AG20443 (cell line): ENCODE measurements at places on chromosomes 12 and 14.

DNA sequence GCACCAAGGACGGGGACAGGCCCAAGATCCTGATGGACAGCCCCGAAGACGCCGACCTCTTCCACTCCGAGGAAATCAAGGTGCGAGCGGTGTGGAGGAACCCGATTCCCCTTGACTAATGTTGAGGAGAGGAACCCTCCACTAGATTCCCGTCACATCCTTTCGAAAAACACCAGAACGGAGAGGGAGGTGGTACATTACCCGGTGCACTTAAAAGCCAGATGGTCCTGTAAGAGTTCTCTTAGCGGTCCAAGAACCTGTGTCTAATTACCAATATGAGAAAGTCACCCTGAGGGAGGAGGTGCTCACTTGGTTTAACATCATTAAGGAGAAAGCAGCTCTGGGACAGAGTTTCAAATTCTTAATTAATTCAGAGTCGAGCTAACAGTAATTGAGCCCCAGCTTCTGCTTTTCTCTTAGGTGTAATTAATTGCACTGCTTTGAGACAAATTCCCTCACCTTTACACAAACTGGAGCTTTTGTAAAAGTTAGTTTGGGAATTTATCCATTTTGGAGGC is 450 bp downstream of the PRKAB1 start:
- no peak for DNase-seq

- no peak for DNase-seq
These were observed 7.2 kb upstream of the SELPLG start for GRCh38 chr12:108640802-108641445.

DNA sequence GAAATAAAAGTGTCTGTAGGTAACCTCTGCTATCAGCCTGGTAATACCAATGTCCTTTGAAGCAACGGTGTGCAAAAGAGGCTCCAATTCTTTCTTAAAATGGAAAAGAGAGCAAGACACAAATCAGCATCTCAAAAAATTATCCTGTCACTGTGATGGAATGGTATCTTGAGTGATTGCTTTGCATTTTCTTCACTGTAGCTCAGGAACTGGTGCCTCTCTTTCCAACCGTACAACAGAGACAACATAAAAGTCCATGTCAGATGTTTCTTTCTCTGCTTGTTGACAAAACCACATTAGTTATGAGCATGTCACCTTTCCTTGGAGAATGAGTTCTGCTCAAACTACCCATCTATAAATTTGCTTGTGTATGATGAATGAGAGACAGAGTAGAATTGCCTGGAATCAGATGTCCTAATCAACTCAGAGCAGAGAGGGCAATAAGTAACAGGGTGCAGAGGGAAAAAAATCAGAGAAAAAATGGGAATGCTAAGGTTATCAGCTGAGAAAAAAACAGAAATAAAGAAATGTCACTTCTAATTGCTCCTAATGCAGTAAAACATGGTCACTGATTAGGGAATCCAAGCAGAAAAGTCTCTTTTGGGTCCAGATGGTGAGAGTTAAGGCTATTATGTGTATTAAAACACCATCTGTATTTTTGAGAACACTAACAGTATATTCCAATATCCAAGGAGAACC is 465.0 kb upstream of the ATP2B1 start:
- DNase-seq: no peak

DNA sequence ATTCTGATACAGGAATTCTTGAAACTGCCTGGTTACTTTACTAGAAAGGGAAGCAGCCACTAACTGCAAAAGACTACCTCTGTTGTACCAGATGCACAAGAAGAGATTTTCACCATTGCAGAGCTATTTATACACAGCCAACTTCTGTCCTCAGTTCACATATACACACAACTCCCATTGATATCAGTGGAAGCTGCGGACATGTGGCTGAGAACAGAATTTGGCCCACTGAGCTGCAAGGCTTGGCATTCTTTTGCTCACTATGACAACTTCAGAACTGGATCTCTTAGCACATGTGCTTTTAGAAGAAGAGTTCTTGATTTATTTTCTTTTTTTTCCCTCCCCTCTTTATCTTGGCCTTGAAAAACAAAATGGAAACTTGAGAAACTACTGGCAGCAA is 28.3 kb downstream of the PTPRO start:
- no peak for DNase-seq

- no peak for DNase-seq
These were observed 941 bp downstream of the ZDHHC17 start for GRCh38 chr12:76764856-76765255.

DNA sequence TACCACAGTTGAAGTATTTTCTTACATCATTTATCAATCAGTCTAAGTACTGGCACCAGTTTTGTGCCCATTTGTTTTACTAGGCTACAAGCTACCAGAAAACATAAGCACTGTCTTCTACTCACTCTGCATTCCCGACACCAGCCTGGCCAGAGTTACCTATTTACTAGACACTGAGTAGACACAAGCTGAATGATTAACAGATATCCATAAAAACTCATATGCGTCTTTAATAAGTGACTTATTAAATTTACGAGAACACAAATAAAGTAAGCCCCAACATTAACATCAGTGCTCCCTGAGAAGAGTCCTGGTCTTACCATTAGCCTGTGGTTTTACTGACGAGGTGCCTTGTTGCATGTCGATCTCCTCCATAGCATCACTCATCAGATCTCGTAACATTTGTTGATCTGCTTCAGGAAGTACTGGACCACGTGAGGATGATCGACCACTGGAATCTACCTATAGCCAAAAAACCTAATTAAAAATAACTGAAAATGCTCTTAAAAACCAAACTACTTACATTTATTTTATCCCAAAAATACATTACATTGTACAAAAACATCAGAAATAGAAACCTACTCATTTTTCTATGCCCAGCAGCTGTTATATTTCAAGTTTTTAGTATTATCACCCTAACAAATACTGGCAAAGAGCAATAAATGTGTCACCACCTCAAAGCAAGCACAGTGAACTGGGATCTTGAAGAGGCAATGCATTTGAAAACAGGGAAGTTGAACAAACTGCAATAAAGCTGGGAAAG is 53.3 kb downstream of the BDKRB1 start:
- DNase-seq: no peak

DNA sequence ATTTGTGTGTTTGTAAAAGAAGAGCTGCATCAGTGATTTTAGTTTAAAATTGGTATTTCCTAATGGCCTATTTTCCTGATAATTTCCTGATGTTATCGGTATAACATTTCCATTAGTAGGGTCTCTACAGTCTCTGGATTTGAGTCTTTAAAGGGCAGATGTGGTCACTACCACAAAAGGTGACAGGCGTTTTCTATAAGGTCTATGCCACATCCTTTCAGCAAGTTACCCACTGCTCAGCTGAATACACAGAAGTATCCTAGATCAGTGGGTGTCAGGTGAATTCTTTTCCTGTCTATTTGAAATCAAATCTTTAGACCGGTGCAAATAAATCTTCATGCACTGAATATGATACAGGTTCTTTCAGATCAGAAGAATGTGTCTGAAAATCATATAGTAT is 90.2 kb downstream of the LIN7A start:
- no peak for DNase-seq

DNA sequence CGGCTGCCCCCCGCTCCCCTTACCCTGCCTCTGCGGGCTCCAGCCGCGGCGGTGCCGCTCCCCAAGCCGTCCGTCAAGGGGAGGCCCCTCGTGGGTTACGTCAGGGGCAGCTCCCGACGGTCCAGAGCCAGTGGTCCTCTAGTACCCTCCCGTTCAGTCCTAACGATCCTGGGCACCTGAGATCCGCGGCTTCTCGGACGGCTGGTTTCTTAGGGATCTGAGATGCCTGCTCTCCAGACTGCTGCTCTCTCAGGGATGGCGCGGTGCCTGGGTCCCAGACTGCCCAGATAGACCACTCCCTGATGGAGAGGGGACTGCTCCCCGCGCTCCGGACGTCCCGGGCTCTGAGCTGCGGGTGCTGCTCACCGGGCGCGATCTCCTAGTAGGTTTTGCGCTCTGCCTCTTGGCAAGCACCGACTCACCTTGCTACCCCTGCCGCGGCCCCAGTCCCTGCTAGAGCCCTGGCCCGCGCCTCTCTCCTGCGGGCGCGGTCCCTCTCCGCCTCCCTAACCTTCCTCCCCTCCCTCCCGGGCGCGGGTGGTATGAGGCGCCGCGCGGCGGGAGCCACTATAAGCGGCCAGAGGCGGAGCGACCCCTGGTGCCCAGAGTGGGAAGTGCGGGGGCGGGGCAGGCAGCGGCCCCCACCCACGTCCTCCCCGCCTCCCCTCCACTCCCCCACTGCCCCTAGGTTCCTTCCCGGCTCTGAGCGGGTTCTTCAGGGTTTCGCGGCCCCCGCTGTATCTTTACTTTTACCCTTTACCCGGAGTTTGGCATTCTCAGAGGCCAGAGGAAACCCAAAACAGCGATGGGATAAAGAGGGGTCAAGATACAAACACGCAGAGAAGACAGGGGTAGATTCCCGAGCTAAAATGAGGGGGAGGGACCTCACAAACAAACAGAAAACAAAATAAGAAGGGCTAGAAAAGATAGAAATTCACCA is at the start of gene C1QL4:
TSS of gene C1QL4 (minus strand) at position 544 of the 940 bp plus-strand sequence. CDS start 711 bp downstream, outside the sequence.
- DNase-seq: peak; percentile 94

- no peak for DNase-seq
These were observed 30.4 kb upstream of the CACNA2D4 start for GRCh38 chr12:1948883-1949282.

DNA sequence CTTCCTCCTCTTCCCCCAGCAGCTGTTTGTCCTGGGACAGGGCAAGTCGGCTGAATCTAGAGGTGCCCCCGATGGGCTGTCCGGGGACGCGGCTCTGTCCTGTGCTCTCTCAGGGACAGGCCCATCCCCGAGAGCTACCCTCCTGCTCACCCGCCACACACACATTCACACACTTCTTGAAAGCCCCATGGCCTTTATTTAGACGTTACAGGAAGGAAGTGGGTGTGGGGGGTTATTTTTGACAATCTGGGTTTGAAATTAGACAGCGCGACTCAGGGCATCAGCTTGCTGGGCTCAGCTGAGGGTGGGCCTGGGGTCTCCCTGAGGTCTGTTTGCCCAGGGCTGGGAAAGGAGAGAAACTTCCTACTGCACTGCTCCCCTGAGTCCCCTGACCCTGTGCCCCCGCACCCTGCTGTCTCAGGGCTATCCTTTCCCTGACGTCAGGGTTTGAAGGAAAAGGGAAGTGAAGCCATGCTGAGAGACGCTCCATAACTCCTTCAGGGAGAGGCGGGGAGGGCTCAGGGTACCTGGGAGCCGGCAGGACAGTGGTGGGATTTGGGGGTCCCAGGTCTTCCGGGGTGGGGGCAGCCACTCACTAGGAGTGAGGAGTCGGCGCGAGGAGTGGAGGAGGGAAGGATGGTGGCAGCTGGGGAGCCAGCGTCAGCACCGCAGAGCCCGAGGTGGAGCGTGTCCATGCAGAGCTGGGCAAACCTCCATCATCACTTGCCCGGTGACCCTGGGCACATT is 8.1 kb downstream of the PTPN6 start:
- DNase-seq: no peak

DNA sequence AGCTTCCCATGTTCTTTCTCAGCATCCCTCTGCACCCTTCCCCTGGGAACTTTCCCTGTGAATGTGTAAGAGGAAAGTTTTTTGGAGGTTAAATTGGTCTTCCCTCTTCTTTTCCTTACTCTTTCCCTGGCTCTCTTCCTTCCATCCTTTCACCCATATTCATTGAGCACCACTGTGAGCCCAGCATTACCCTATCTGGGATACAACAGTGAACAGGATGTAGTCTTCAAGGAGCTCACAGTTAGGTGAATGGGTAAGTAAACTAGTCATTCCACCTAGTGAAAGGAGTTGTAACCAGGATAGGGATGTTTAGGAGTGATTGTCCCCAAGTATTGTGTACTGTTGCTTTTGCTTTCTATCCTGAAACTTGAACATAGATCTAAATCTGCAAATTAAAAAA is 123.8 kb downstream of the MYRFL start:
- DNase-seq: no peak

DNA sequence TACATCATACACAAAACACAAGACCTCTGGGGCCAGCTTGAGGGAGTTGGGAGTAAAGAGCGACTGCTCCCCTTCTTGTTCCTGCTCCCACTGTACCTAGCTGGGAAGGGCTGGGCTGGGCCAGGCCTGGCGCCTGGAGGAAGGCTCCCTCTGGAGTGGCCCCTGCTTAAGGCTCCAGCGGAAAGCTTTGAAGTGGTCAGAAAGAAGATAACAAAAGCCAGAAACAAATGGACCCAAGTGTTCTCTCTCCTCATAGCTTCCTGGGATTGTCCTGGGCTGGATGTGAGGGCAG is 25.3 kb downstream of the PRPF40B start:
- DNase-seq: no peak

- DNase-seq: no peak
These were observed 6.0 kb downstream of the SYT1 start for GRCh38 chr12:78870539-78870938.

- no peak for DNase-seq
These were observed 567.6 kb downstream of the BCL11B start for GRCh38 chr14:98704441-98704840.

- no peak for DNase-seq
These were observed 91.8 kb downstream of the ESRRB start for GRCh38 chr14:76467711-76468155.

DNA sequence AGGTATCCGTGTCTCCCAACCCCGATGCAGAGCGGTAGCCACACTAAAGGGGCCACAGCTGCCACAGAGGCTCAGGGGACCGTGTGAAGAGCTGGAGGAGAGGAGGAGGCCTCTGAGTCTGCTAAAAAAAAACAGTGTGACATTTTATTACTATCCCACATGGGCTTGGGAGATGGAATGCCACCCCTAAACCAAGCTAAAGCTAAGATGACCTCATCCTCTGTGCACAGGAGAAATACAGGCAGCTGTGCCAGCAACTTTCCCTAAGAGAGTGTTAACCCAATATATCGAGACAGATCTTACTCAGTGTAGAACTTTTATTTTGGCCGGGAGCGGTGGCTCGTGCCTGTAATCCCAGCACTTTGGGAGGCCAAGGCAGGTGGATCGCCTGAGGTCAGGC is 18.0 kb downstream of the BCL2L14 start:
- no peak for DNase-seq

GRCh38 chr12:906062-906585 is 43.4 kb downstream of the RAD52 start:
- DNase-seq: no peak

DNA sequence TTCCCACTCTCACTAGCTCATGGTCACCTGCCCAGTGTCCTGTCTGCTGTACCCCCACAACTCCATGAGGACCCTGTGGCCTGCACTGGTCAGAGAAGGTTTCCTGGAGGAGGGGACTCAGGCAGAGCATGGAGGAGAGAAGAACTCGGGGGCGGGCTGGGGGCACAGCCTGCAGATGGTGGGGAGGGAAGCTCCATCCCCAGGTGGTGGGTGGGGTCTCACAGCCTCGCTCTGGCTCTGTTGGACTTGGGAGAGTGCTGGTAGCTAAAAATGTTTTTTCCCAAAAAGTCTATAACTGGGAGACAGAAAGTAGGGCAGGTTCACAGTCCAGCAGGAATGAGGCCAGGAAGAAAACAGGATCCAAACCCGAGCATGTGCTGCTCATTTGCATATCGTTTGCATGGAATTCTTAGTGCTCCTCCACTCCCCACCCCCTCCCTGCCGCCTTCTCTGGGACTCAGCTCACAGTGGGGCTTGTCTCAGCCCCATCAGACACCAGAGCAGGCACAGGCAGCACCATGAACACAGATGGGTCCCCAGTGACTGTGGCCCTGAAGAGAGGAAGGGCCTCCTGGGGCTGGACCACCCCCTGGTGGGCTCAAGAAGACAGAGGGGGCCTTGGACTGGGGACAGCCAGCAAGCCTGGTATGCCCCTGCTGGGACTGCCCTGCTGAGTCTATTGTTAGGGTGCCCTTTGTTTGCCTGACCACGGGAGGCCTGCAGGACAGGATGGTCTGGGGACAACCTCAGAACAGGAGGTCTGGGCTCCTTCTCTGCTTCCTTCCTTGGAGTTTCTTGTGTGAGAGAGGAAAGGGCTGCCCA is 67.0 kb upstream of the SFSWAP start:
- no peak for DNase-seq
